Activated CD8-positive, alpha-beta memory T cell treated with anti-CD3 and anti-CD28 coated beads for 4 hours (primary cell): ENCODE measurements at places on chromosomes 3 and 15.

DNA sequence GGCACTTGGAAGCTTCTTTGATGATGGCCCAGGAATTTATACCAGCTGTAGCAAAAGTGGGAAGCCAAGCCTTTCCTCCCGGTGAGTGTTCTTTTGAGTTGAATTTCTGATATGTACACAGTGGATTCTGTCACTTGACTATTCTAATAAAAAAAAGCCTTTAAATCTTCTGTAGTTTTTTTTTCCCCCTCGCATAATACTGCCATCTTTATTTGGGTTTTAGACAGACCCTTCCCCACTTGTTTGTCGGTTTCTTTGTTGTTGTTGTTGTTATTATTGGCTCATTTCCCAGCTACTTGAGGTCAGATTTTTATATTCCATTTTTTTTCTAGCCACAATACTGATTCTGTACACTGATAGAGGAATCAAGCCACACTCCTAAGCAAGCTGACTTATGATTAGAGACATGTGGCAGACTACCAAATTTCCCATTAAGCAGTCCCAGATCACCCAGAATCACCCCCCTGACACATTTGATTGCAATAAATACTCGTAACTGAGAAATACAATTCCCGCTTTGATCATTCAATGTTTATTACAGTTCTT, 122.4 kb upstream of the IL12A start:
- DNase-seq: no peak

GRCh38 chr15:89836267-89837133, 21.8 kb upstream of the ANPEP start:
- DNase-seq: no peak

DNA sequence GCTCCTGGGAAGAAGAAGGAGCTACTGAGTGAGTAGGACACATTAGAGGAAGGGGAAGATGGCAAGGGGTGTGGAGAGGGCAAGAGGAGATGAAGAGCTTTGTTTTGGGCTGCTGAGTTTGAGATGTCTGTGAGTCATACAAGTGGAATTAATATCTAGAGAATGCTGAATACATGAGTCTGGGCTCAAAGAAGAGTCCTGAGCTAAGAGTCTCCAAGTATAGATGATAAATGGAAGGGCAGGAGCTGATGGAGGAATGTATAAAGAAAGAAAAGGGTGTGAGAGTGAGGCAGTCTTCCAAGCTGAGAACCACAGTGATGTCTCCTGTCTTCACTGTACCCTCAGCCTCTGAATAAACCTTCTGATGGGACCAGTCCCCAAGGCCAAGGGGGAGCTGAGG, 205.5 kb upstream of the MRPL3 start:
- no peak for DNase-seq

DNA sequence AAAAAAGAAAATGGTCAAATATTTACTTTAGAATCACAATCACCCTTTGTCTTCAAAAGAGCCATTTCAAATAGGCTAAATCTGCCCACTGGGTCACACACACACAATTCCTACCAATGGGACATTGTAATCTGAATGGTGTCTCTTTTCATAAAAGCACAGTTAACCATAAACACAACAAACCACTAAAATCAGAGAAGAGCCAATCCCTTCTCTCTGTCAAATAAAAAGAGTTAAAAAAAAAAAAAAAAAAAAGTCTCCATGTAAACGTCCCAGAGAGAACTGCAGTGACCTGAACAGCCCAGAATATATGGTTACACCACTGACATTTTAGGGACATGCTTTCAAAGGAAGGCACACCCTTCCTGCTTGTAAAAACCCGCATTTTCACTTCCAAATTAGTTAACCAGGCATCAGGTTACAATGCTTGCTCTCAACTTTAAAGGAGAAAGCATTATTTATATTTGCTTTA, 63.7 kb downstream of the PRICKLE2 start:
- no peak for DNase-seq

GRCh38 chr3:160950954-160951353, 154.2 kb downstream of the B3GALNT1 start:
- DNase-seq: no peak

- no peak for DNase-seq
Measured at GRCh38 chr3:15063656-15064286, 1.3 kb downstream of the MRPS25 start.

DNA sequence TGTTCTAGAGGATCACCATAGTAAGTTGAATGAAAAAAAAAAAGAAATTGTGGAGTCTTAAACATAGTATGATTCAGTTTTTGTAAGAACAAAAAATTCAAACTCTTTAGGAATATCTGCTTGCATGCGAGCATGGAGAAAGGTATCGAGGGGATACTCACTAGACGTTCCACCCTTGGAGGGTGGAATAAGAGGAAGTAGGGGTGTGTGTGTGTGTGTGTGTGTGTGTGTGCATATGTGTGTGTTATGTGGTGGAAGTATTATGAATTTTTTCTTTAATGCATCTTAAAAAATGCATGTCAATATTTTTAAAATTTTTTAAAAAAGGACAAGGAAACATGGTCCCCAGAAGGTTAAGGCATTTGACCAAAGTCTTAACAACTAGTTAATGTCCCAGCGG, 26.5 kb upstream of the SIAH2 start:
- no peak for DNase-seq

- no peak for DNase-seq
Measured at GRCh38 chr3:186001842-186002241, 64.0 kb upstream of the TRA2B start.

DNA sequence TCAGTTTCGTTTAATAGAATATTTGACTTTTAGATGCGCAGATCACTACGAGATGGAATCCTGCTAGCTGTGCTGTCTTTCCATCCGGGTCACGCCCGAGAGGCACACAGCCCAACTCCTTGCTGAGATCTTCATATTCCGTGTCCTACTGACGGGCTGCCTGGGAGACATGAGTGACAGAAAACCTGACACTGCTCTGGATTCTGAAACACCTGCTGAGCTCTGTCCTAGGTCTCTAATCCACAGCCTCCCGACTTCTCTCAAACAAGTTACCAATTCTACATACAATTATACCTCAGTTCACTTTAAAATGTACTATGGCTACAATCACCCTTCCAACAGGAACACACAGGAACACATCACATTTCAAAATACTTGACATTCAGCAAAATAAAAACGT, 27.2 kb downstream of the TFRC start:
- DNase-seq: no peak

GRCh38 chr3:97983933-97984491, 11.8 kb upstream of the RIOX2 start:
- no peak for DNase-seq
